Activated CD8-positive, alpha-beta memory T cell treated with anti-CD3 and anti-CD28 coated beads for 1 hour (primary cell): ENCODE measurements at places on chromosomes 16 and 17.

- DNase-seq: no peak
Measured at GRCh38 chr16:1785846-1786170, 3.0 kb downstream of the NUBP2 start.

GRCh38 chr17:16456742-16457316 lies 35.2 kb downstream of the LRRC75A start:
- DNase-seq: no peak

DNA sequence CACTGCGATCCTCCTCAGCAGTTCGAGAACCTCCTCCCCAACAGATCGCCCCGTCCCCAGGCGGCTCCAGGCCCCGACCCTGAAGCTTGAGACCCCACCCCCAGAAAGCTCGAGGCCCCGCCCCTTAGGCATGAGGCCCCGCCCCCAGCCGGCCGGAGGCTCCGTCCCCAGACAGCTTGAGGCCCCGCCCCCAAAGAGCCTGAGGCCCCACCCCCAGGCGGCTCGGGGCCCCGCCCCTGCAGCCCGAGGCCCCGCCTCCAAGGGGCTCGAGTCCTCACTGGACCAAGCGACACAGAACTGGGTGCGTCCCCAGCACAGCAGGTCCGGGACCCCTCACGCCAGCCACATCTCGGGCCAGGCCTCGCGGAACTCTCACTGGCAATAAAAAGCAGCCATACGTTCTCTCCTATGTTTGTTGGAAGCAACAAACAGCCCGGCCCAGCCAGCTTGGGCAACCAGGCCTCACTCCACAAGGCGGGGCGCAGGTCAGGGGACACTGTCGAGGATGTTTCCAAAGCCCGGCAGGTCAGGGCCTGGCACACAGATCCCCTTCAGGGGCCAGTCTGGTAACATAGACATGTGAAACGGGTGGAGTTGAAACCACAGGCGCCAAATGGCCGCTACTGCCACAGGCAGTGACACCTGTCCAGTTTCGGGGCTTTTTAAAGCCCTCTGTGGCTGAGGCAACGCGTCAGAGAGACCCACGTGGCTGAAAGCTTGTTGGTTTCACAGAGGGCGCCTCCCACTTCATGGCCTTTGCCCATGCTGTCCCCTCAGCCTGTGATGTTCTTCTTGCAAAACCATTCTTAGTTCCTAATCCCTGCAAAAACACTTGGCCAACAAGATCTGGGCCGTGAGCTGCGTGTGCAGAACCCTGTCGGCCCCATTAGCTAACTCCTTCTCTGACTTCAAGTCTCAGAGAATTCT lies 224.2 kb downstream of the PARN start:
- DNase-seq: no peak

- no peak for DNase-seq
Measured at GRCh38 chr16:84247331-84247730, 7.5 kb upstream of the KCNG4 start.

GRCh38 chr17:10075919-10076318 lies 122.5 kb downstream of the GAS7 start:
- no peak for DNase-seq

GRCh38 chr16:50252082-50252611 lies 14.2 kb upstream of the ADCY7 start:
- DNase-seq: no peak

DNA sequence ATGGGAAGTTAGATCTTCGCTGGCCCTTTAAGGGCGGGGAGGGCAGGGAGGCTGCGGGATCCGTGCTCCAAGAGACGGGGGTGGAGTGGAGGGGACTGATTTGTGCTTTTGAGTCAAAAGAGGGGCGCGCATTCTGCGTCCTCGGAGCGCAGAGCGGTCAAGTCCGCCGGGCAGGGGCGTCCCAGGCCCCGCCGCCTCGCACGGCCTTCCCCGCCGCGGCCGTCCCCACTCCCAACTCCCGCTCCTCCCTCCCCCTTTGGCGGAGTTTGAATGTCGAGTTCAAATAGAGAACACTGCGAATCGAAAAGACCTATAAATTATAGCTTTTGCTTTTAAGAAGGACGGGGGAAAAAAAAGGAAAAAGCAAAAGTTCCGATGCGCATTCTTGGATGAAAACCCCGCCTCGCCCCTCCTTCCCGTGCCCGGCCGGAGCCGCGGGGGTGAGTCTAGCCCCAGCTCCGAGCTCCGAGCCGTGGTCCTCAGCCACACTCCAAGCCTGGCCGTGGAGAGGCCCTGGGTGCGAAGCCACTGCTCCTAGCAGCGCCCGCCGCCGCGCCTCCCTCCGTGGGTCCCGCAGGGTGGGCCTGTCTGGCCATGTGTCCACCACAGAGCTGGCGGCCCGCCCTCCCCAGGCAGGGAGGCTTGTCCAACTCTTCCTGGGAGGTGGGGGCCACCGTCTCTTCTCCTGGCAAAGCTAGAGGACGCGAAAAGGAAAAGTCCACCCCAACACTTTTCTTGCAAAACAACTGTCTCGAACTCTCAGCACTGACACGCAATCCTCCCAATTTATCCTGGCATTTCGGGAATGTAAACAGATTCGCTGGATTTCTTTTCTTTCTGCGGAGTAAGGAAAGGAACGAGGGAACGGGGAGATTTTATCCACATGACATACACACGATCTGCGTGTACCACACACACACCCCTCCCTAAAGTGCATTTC lies 3.6 kb downstream of the CBX8 start:
- DNase-seq: no peak

- no peak for DNase-seq
Measured at GRCh38 chr17:67784364-67785121, 40.8 kb upstream of the BPTF start.

GRCh38 chr16:83312718-83313245 lies 495.0 kb upstream of the HSBP1 start:
- DNase-seq: no peak

DNA sequence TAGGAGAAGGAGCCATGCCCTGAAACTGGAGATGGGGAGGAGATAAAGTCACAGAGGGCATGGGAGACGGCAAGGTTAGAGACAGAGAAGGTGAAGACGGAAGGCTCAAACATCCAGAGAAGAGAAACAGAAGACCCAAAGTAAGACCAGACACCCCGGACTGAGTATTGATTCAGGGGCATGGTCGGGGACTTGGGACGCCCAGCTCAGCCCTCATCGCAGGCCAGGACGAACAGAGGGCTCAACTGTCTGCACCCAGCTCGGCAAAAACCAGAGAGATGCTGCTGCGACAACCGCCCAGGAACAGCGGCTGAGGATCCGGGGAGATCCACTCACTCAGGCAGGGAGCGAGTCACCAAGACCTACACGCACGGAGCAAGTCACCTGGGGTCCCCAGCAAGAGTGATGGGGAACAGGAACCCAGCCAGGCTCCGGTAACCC lies 999 bp downstream of the XYLT1 start:
- DNase-seq: no peak

- DNase-seq: no peak
Measured at GRCh38 chr16:25151996-25152395, 40.5 kb downstream of the LCMT1 start.

DNA sequence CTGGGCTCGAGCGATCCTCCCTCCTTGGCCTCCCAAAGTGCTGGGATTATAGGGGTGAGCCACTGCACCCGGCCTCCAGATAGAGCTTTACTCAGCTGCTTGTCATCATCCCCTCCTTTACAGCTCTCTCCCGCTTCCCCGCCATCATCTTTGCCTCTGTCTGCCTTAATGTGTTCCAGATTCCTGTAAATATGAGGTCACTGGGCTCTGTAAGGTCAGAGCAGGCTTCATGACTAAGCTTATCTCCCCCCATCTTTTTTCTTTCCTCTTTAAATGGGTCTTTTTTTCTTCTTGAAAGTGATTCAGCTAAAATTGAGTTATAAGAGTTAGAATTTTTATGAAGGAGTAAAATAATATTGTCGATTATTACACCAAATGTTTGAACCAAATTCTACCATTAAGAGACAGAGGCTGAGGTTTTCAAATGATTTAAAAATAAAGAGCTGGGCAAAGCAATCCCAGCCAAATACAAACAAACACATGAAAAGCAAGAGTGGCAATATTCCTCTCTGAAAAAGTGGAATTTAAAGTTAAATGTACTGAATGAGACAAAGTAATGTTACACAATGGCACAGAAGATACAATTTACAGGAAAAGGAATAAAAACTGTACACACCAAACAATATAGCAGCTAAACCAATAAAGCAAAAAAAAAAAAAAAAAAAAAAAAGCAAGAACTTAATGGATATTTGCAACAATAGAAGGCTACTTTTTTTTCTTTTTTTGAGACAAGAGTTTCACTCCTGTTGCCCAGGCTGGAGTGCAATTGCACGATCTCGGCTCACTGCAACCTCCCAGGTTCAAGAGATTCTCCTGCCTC lies 62.1 kb downstream of the CRISPLD2 start:
- no peak for DNase-seq

- DNase-seq: no peak
Measured at GRCh38 chr17:33511670-33512069, 218.6 kb upstream of the ASIC2 start.
